ENCODE measurements at places on chromosomes 2 and 18.
A peak's percentile ranks its signal among the peaks of the same experiment; 100 is the strongest.

GRCh38 chr18:78587096-78587495, 392.5 kb upstream of the SALL3 start:
- no peak for DNase-seq

DNA sequence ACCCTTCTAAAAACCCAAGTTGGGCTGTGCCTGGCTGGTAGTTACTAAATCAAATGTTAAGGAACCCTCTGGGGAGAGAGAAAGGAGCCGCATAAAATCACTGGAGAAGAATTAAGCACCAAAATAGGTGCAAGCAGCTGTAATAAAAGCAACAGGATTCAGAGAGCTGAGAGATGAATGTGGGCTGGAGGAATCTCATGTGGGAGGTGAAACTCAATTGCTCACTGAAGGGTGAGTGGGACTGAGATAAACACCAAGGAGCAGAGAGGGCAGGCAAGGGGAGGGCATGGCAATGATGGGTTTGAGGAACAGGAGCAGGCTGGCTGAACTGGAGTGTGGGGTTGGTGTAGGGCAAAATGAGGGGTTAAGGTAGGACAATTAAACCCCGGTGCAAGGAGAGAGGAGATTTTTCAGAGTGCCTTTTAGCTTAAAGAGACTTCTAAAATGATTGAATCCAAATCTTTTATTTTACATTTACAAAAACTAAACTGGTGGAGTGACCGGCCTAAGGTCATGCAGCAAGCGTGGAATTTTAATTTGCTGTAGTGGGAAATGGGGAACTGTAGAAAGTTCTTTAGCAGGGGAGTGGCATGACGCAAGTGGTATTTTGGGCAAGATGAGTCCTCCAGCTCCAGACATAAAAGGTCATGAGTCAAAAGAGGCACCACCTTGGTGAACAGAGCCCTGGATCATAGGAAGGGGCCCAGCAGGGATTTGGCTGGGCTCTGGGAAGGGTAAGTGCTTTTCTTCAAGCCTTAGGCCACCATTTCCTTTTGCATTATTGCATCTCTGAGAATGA, 10.5 kb downstream of the PLB1 start:
- no peak for DNase-seq

DNA sequence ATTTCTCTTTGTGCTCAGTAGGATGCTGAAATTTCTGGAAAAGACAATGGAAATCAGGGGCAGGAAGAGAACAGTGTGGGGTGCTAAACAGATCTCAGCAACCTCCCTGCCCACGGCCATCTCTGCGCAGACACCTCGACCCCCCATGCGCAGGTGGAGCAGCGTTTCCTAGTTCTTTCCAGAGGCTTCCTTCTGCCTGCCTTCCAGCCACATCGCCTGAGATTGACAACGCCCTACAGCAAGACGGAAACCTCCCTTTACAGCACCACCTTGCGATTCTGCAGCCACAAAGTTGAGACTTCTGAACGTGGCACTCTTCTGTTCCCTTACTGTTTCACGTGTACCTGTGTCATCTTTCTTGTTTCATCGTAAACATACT, 31.4 kb upstream of the CASP8 start:
- DNase-seq = no peak

DNA sequence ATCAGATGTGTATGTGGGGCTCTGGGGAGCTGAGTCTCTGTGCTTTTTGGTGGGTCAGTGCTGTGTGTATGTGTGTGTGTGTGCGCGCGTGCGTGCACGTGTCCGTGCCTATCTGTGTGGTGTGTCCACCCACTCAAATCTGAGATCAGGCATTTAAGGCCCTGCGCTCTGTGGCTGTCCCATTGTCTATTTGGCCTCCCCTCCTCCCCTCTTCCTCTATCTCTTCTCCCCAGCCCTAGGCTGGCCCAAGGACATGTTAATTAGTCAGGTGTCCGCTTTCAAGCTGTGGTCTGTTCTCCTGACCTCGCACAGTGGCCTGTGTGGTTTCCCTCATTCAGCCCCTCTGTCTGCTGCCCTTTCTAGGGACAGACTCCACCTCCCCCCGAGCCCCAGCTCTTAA, 136.4 kb downstream of the DYSF start:
- no peak for DNase-seq

DNA sequence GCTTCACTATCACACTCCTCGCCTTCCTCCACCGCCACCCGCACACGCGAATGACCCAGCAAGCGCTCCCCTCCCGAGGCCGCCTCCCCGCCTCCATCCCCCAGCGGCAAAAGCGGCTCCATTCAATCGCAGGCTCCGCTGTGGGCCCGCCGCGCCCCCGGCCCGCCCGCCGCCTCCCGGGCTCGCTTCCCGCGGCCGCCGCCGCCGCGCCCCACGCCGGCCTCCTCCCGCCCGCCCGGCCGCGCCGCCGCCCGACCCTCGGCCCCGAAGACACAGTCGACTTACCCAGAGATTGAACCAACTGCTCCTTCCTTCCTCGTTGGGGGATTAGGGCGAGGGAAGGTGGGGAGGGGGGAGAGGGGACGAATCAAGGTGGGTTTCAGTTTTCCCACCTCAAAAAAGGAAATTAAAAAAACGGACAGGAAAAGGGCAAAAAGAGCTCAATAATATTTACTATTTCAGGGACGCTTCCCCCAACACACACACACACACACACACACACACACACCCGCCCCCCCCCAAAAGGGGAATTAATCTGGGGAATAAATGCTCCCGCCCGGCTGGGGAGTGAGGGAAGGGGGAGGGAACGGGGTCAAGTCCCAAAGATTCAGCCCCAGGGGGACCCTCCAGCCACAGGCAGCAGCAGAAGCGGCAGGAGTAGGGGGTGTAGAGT, 743 bp downstream of the XPO1 start:
- DNase-seq = no peak

DNA sequence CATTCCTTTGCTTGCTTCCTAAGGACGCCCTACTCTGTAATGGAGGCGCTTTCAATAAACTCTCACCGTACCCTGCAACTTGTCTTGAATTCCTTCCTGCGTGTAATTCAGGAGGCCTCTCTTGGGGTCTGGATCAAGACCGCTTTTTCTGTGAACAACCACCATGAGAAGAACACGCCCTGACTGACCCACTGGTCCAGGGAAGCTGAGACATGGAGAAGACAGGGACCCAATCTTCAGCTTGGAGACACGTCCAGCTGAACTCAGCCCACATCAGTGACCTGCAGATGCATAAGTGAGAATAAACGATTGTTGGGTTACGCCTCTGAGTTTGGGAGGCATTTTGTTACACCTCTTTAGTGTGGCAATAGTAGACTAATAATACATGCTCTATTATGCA, 7.8 kb upstream of the NARS1 start:
- DNase-seq = no peak

DNA sequence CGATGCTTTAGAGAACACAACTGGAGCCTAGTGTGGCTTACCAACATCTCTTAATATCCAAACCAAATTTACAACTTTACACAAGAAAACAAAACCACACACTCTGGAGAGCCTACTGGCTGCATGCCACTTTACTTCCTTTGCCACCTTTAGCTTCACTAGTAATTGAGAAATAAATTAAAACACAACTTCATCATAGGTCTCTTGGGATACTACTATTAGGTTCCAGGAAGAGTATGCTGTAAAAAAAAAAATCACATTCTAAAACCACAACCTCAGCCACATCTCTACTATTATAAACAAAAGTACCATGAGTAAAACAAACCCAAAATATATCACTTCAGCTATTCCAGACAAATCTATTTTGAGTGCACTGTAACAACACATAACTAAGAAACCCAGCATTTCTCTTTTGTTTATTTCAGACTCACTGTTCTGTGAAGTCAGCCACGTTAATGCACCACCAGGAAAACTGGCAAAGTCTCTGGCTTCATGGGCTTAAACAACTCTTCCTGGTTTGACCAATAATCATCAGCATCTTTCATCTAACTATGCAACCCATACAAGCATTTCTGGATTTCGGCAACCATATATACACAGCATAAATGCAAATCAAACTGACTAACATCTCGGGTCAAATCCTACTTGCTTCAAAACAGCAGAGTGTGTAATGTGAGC, 59.1 kb downstream of the REV1 start:
- DNase-seq = no peak

- no peak for DNase-seq
These were observed 135.5 kb downstream of the GLI2 start for GRCh38 chr2:120871016-120871635.

GRCh38 chr2:197993363-197993762, 189.0 kb downstream of the PLCL1 start:
- no peak for DNase-seq

DNA sequence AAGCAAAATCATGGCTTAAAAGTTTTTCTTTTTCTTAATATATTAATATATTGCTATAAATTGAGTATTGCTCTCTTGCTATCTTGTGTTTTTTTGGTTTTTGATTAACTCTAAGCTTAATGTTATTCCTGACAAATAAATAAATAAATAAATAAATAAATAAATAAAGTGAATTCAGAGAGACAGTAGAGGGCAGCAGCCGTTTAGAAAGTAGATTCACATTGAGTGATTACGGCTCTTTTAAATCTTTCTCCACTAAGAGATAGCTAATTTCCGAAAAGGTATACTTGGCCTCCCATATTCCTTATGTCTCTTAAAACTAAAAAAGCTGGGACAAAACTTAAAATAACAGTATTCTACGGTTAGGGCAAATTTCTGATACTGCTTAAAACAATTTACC, 34.3 kb downstream of the MSH2 start:
- DNase-seq = peak; percentile 14

DNA sequence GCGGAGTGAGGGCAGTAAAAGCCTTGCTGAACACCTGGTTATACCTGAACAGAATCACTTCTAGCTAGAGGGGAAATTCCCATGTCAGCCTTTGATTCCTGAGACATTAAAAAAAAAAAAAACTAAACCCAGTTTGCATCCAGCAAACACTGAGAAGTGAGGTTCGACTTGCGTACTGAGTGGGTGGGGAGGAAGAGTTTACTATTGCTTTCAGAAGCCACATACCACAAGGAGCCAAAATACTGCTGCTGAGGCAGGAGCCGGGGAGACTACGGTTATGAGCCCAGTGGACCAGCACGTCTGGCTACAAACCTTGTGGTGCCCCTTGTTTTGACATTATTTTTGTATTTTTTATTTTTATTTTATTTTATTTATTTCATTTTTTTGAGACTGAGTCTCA, 2.7 kb downstream of the COLEC11 start:
- DNase-seq = no peak

DNA sequence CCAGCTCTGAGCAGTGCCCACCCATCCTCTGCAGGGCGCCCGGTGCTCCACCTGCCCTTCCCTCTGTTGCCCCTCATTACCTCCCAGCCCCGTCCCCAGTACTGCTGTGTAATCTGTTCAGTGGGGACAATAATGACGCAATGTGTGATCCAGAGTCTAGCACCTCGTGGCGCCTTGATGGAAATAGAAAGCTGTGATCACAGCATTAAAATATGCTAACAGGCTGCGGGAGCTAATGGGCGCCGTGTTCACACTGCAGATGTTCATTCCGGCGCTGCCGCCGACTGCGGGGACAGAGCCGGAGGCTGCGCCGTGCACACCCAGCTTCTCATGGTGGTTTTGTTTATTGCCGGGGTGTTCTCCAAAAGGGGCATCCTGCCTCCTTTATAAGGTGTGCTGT, 235.2 kb downstream of the LDLRAD4 start:
- no peak for DNase-seq

DNA sequence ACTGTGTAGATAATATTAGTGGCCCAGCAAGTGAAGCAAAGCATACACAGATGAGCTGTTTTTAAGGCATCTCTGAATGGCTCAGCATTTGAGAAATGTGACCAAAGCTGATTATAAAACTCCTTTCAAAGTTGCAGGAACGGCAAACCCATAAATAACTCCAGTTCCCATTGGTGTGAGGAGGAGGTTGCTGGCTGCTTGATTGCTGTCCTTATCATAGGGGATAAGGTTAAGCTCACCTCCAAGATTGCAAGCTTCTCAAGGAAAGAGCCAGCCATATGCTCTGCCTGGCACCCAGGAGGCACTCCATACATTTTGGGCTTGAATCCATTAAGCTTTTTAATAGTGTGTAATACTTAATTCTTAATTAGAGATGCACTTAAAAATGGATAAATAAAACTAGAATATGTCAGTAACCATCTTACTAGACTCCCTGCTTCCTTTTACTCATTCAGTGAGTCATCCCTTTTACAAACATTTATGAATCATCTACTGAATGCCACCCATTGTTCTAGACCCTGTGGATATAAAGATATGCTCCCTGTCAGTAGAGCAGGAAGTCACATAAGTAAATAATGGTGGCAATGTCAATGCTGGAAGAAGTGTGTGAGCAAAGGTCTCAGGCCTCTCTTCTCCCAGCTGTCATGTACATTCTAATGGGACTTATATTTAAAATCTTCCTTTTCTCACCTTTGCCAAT, 99.3 kb downstream of the SPATS2L start:
- DNase-seq = peak; percentile 77

DNA sequence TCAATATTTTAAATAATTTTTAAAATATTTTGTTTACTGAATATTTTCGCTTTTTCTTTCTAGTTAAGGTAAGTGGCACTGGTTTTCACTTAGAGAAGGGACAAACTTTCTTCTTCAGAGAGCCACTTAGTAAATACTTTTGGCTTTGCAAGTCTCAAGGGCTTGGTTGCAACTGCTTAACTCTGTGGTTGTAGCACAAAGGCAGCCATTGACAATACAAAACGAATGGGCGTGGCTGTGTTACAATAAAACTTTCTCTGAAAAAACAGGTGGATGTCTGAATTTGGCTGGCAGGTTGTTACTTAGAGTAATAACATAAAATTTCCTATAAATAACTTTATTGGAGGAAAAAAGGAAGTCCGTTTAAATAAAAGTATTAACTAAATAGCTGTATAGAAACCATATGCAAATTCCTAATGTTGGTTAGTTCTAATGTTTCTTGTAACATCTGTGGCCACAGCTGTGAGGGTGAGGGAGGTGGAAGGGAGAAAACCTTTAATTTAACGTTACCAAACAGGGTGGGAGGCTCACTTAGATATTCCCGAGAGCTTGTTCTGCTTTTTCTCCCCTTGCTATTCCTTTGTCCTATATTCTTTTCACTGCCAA, 62.4 kb upstream of the TNP1 start:
- no peak for DNase-seq

DNA sequence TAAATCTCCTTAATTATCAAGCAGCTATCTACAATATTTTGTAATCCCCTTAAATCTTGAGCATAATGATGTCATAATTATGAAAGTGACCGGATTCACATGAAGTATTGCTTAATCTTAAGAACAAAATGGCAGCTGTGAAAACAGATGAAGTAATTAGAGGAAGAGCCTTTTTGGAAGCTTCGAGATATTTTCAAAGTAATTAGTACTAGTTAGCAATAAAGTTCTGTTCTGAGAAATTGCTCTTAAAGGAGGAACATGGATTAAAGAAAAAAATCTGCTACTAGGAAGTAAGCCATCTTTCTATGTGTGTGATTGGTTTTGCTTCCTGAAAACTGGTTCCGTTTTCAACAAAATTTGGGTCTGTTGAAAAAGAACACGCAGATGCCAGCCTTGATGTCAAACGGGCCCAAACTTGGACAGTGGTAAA, 18.3 kb downstream of the CLUL1 start:
- DNase-seq = no peak

- no peak for DNase-seq
These were observed 32.3 kb downstream of the WDPCP start for GRCh38 chr2:63555931-63556330.

- DNase-seq = no peak
These were observed 119.0 kb upstream of the ZFP36L2 start for GRCh38 chr2:43345391-43345813.

GRCh38 chr2:182378759-182379158, 48.1 kb downstream of the PDE1A start:
- no peak for DNase-seq

- DNase-seq = no peak
These were observed 39.2 kb downstream of the MREG start for GRCh38 chr2:215973954-215974699.

Measured in HFF-Myc (cell line).